ENCODE measurements at places on chromosomes 3 and 15.

- DNase-seq: no peak
These were observed 97.2 kb upstream of the MB21D2 start for GRCh38 chr3:193014902-193015301.

DNA sequence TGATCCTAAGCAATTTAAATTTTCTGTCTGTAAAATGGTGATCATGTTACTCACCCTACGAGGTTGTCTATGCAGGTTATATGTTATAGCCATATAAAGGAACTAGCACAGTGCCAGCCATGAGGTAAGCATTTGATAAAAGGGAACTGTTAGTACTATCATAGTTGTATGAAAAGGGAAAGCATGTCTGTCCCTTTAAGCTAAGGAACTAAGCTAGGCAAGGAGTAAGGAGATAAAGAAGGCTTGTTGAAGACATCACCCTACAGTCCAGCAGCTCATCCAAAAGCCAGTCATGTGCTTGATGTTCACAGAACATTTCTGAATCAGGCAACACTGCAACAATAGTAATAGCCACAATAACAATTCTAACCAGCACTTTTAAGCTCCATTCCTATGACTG, 243.9 kb downstream of the ZBTB20 start:
- DNase-seq: no peak

DNA sequence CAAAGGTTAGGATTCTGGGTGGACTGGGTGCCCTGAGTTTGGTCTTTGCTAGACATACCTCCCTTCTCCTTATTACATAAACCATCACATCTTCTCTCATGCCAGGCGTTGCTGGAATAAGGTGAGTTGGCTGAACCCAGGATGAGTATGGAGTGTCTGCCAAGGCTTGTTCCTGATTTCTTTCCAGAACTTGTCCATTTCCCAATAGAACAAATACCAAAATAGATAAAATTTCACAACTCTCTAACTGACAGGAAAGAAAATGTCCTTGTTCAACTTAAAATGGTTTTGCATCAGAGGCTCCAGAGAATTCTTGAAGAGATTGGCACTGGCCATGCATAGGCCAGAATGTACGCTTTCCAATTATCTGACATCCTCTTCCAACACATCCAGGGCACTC, 291.9 kb downstream of the IGSF11 start:
- DNase-seq: no peak

DNA sequence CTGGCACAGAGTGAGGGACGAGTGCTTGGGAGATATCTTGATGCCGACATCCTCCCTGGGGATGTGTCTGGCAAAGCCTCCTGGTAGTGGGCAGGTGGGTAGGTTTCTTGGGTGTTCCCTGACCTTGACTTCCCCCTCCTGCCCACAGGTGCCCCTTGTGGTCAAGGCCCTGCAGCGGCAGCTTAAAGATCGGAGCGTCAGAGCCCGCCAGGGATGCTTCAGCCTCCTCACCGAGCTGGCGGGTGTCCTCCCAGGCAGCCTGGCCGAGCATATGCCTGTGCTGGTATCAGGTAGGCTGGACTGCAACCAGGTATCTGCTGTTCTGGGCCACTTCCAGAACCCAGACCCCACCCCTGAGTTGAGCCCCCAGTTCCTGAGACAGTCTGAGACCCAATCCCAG, 19.2 kb downstream of the CAND2 start:
- no peak for DNase-seq

DNA sequence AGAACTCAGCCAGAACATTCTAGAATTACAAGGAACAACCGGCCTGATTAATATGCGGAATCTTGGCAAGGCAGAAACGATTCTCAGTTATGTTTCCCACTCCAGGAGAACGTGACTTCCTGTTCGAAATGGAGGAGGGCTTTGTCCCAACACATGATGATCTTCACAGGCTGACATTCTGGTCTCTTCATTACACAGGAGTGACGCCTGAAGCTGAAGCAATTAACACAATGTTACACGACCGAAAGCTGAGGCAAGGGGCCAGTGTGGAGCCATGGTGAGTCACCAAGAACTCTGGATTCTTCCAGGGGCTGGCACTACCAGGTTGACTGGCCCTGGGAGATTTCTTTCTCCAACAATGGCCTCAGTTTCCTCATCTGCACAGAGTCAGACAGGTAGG, 40.9 kb downstream of the RFTN1 start:
- no peak for DNase-seq
